ENCODE measurements at places on chromosomes 3 and 15. TPM values are rescaled to one million over a fixed set of nuclear protein-coding genes. Genes with fewer than 3 reads are reported as not detected.

DNA sequence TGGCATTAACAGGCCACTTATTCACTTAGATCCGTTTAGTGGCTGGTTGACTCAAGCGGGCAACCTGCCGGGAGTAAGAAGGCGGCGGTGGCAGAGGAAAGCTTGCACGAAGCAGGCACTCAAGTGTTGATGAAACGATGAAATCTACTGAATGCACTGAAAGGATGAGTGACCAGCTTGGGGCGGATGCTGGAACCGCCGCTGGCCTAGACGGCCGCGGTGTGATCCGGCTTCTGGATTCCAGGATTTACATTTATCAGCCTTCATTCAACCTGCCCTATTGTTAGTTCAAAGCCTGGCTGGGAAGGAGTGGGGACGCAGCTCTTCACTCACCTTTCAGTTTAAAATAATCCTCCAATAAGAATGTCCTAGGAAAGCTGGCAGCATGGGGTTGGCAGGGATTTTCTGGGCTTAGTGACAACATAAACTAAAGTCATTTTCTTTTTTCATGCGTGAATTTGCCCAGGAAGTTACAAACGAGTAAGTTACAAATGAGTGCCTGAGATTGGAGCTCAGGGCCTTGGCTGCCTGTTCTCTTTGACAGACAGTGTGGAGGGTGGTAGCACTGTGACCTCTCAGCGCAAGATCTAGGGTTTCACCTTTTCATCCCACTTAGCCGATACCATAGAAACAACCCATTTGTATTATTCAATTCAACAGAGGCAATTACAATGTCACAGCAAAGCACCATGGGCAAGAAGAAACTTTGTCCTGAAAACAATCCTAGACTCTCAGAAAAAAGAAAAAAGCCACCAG, 1.1 kb upstream of the PLCH1 start:
- DNase-seq = no peak

Gene SERPINI2
- total RNA-seq = not detected

- no peak for DNase-seq
Measured at GRCh38 chr3:64575211-64575844, 112.5 kb downstream of the ADAMTS9 start.

Gene CFAP92
- 0.50 TPM for total RNA-seq

Gene CLCN2
- total RNA-seq = 10.5 TPM

- DNase-seq = no peak
Measured at GRCh38 chr15:67322481-67322880, 67.9 kb downstream of the IQCH start.

GRCh38 chr3:119352034-119352609, 57.9 kb downstream of the ARHGAP31 start:
- DNase-seq = peak; percentile 72

DNA sequence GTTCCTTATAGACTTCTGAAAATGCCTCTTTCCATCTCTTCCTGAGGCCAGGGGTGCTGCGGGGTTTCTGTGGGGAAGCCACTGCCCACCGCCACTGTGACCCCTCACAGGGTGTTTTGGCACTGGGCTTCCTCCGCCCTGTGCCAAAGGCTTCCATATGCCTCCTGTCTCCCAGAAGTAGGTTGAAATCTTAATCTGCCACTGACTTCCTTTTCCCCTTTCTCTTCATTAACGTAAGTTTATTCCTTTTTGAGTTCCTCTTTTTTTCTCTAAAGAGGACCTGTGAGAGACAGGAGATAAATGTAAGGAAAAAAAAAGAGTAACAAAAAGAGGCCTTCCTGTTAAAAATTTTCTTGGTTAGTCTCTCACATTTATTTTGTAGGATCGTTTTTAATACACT, 220.5 kb downstream of the CTNNB1 start:
- no peak for DNase-seq

GRCh38 chr3:19467761-19468160, 319.5 kb downstream of the KCNH8 start:
- no peak for DNase-seq

- DNase-seq = no peak
Measured at GRCh38 chr3:10961921-10962320, 30.6 kb upstream of the SLC6A1 start.

Gene CD80
- total RNA-seq = 0.62 TPM

Gene EPHA6
- total RNA-seq = not detected

Gene RTP3
- total RNA-seq = not detected

Gene CLDN18
- not detected for total RNA-seq

DNA sequence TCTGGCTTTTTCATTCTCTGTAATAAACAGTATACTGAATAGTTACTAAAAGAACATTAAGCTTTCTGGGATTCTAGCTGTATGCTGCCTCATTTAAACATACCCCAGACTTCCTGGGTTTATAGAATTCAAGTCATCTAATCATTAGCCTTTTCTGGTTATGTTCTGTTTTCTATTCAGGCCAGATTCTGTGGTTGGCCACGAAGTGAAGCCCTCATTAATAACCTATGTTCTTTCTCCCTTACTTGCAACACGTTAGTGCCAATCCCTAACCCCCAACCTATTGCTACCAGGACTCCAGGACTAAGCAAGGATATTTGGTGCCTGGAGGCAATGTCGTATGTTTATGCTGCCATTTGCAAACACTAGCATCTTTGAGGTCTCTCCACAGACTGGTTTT, 28.6 kb upstream of the MTMR10 start:
- no peak for DNase-seq

- DNase-seq = no peak
Measured at GRCh38 chr3:115825046-115825445, 201.7 kb downstream of the GAP43 start.

DNA sequence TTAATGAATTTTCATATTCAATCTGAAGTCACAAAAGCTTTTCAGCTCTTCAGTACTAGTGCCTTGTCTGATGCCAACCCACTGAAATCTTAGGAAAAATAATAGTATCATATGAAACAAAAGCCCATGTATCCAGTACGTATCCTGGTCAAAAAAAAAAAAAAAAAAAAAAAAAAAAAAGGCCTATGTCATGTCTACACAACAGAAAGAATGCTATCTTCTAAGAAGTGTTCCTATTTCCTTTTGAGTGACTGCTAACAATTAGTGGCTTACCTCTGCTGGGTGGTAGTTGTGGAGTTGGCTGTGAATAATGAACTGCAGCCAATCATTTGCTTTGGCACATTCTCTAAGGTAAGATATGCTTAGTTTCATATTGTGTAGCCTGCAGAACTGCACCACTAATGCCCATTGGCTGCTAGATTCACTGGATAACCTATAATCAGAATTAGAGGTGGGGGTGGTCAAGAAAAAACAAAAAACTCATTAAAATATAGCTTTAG, 59.6 kb downstream of the EIF3J start:
- DNase-seq = no peak

Gene PLCH1
- total RNA-seq = 0.17 TPM

GRCh38 chr3:36734742-36735141, 29.6 kb downstream of the DCLK3 start:
- no peak for DNase-seq

- no peak for DNase-seq
Measured at GRCh38 chr15:88071141-88071540, 185.4 kb downstream of the NTRK3 start.

DNA sequence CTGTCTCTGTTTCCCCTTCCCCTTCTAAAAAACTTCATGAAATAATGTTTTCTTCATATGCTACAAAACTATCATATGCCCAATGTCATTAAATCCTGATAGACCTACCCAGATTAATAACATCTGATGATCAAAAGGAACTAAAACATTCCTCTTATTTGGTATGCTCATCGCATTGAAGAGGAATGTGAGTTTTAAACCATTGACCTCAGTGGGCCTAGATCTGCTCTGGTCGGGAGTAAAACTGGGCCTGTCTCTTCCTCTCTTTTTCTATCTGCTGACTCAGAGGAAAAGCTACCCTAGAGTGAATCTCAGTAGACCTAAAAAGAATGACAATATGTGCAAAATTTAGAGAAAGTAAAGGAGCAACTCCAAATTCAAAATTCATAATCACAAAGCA, 275.8 kb downstream of the SATB1 start:
- DNase-seq = no peak

DNA sequence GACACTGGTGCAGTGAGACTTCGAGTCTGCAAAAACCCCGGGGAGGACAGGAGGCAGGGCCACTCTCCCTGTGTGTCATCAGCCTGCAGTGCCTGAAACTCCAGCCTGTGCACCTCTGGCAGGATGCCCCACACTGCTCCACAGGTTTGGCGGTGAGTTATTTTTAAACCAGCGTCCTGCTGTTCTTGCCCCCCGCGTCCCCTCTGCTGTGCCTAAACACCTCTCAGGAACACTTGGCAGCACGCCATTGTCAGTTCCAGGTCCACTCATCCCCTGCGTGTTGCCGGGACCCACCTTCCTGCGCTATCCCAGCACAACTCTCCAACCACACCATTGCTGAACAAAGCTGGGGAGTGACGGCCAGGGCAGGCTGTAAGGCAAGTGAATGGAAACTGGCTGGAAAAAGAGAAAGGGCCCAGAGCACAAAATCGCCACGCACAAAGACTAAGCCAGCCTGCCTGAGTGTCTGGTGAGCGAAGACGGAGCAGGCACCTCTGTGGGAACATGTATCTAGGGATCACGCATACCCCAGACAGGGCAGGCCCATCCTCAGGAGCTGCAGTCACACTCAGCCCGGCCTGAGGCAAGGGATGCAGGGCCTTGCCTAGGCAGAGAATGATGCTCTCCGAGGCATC, 3.1 kb upstream of the PLA2G4F start:
- DNase-seq = no peak
